Activated T-helper 1 cell treated with anti-CD3 and anti-CD28 coated beads, Interleukin-12 subunit alpha, Interleukin-12 subunit beta, Interleukin-2, Interleukin-4 antibody, amounts not matched to agents 30 ng/mL and 10 ng/mL and 1 ng/mL, durations not matched to agents 14 hours and 24 hours and 36 hours (primary cell): ENCODE measurements at places on chromosomes 4 and X.

- DNase-seq, result no peak
These were observed 76.8 kb upstream of the MCF2 start for GRCh38 chrX:139784807-139785206.

GRCh38 chr4:2183394-2183793 lies 58.5 kb downstream of the HAUS3 start:
- DNase-seq, result no peak

DNA sequence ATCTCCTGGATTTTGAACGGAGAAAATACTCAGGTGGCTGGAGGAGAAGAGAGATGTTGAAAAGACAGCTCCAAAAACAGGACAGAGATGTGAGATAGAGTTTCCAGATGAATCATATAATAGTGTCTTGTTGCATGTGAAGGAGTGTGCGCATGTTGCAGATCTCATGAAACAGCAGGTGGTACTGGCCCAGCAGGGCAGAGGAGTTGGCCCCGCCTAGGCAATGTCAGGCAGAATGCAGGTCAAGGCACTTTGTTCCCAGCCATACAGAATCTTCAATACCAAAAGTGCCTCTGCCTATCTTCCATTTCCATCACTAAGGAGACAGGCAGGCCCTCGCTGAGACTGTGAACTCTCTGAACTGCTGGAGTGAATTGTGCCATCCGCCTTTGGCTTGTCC lies 63.9 kb upstream of the FAT1 start:
- DNase-seq, result no peak

DNA sequence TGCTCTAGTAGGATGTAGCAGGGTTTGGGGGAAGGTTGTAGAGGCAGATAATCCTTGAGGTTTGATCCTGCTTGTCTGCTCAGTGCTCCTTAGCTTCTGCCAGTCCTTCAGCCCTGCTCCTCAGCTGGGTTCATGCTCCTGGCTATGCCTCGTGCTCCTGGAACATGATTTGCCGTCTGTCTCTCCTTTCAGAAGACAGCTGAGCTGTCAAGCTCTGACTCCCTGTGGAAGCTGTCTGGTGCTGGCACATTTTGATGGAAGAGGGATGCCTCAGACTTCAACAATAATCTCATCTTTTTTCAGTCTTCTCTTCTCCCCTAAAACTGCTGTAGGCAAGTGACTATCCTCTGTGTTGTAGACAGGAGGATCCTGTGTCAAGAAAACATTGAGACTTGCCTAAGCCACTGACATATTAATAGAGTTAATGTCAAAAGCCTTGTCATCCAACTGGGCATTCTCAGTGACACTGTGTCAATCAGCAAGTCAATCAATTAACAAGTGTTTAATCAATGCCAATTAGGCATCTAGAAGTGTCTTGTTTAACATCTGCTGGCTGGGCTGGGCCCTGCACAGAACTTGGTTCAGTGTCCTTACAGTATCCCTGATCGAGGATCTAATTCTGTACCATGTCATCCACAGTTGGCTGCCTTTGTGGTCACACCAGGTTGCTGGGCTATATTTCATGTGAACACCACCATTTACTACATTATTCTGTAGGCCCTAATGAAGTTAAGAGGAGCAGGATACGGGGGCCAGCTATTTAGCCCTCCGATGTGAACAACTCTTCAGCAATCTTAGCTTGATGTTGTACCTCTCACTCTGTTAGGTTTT lies 96.7 kb downstream of the SYNPO2 start:
- no peak for DNase-seq
